Activated naive CD4-positive, alpha-beta T cell treated with anti-CD3 and anti-CD28 coated beads for 36 hours (primary cell): ENCODE measurements at places on chromosomes 12 and 14. TPM values are rescaled to one million over a fixed set of nuclear protein-coding genes. Genes with fewer than 3 reads are reported as not detected.
A peak's percentile ranks its signal among the peaks of the same experiment; 100 is the strongest.

PAPLN gene
- 1.0 TPM for total RNA-seq

DNA sequence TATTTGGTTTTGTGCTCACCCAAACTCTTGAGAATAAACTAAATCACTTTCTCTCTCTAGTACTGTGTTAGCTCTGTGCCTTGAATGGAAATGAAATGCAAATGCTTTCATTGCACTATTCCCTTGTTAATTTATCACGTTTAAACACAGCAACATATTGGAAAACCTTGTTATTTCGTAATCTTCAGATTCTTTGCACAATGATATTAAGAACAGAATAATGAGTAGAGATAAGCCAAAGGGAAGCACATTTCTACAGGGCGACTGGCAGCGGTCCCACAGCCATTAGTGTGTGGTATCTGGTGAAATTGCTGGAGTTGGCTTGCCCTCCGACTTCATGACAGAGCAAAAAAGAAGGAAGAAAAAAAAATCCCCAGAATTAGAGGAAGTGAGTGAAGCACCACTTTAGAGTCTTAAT is 166.1 kb upstream of the E2F7 start:
- H3K27ac ChIP-seq: no peak overlapping the region
- no peaks in the 10 kb centered on the region for H3K36me3 ChIP-seq
- H3K27me3 ChIP-seq: peaks cover 4% of the 10 kb centered on the region
- no peak for DNase-seq
- no peaks in the 10 kb centered on the region for H3K4me1 ChIP-seq

DNA sequence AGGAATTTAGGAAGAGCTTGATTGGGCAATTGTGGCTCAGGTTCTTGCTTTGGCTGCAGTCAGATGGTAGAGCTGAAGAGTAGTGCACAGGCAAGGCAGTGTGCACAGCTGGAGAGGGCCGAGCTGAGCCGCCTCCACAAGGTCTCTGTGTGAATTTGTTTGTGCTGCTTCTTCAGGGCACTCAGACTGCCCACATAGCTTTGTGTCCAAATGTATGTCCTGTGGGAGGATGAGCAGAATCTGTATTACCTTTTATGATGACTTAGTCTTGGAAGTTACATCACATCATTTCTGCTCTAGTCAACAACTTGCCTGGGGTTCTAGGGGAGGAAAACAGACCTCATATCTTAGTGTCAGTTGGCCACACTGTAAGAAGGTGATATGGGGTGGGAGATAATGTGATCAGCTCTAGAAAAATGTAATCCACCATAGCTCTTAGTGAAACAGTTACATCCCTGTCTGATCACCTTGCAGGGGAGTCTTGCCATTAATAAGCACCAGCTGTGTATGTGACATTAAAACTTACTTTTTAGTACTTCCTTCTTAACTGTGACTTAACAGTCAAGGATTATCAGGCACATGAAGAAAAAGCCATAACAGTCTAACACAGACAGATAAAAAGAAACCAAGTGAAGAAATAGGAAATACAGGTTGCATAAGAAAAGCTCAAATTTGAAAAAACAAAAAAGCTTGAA is 53.4 kb downstream of the RCOR1 start:
- no peaks in the 10 kb centered on the region for H3K36me3 ChIP-seq
- H3K27me3 ChIP-seq: no peaks in the 10 kb centered on the region
- DNase-seq: no peak
- H3K4me1 ChIP-seq: peaks cover 45% of the 10 kb centered on the region

GRCh38 chr12:98893126-98893674 is 248.1 kb downstream of the APAF1 start:
- H3K4me3 ChIP-seq: no peak overlapping the region
- peaks cover 55% of the 10 kb centered on the region for H3K27me3 ChIP-seq
- no peaks in the 10 kb centered on the region for H3K4me1 ChIP-seq

TAS2R50 gene
- total RNA-seq: not detected

DNA sequence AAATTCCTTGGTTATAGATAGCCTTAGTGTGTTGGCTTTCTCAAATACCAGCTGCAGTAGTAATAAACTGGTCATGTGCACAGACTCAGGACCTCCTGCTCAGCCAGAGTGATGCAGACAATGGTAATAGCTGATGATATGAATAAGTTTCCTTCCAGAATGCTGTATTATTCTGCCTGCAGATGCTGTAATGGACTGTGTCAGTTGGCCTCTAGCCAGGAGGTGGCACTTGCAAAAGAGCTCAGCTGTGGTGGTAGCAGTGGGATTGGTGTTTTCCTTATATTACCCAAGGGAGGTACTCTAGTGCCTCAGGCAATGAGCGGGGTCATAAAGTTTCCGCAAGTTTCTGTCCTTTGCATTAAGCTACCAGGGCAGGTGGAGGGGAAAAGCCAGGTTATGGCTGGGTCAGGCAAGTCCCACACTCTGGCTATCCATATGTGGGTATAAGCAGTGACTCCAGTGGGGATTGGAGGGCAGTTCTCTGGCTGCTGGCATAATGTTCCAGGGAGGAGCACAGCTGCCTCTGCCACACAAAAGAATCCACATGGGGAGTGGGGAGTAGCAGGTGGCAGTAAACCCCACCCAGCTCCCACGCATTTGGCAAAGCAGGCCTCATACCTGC is 14.0 kb upstream of the MUCL1 start:
- H3K27ac ChIP-seq: no peak overlapping the region
- H3K27me3 ChIP-seq: no peaks in the 10 kb centered on the region
- no peak for DNase-seq
- no peaks in the 10 kb centered on the region for H3K4me1 ChIP-seq
- H3K4me3 ChIP-seq: no peak overlapping the region

IL22 gene
- not detected for total RNA-seq

DNA sequence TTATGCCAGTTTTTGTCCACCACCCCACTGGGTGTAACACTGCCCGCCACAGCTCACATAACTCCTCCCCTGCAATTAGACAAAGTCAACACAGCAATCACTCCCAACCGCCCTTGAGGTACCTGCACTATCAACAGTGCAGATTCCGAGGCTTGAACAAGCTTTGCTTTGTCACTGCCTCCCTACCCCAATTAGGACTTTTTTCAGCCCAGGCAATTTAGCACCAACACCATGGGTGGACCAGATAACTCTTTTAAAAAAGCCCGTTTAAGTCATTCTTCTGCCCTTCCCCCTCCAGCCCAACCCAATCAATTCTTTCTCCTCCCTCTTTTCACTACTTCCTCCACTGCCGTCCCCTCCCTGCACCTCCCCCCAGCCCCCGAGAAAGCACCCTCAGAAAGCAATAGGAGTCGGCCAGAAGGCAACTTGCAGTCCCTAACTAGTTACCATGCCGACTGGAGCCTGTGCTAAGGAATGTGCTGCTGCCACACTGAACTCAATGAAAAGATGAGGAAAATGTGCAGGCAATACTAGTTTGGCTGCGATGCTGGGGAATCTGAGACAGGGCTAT is 45.7 kb upstream of the OTX2 start:
- H3K27ac ChIP-seq: no peak overlapping the region
- peaks cover 34% of the 10 kb centered on the region for H3K27me3 ChIP-seq
- no peaks in the 10 kb centered on the region for H3K36me3 ChIP-seq
- no peak overlapping the region for H3K4me3 ChIP-seq

GRCh38 chr14:85538636-85539035 is 8.7 kb downstream of the FLRT2 start:
- H3K36me3 ChIP-seq: no peaks in the 10 kb centered on the region
- H3K27ac ChIP-seq: no peak overlapping the region
- DNase-seq: no peak
- no peak overlapping the region for H3K4me3 ChIP-seq

LMNTD1 gene
- not detected for total RNA-seq

GRCh38 chr14:34113005-34113511 is 162.2 kb upstream of the EGLN3 start:
- no peak for DNase-seq
- H3K4me3 ChIP-seq: no peak overlapping the region
- peaks cover 5% of the 10 kb centered on the region for H3K27me3 ChIP-seq
- no peaks in the 10 kb centered on the region for H3K4me1 ChIP-seq

- H3K4me3 ChIP-seq: peak overlapping the region; percentile 93
- H3K27me3 ChIP-seq: peaks cover 32% of the 10 kb centered on the region
- DNase-seq: peak; percentile 48
Measured at GRCh38 chr14:75277008-75277814, 1.4 kb upstream of the FOS start.

GRCh38 chr12:40106655-40107054 is 774 bp upstream of the SLC2A13 start:
- no peaks in the 10 kb centered on the region for H3K36me3 ChIP-seq
- peak overlapping the region; percentile 76 for H3K4me3 ChIP-seq
- DNase-seq: no peak
- H3K27ac ChIP-seq: no peak overlapping the region

- no peak overlapping the region for H3K27ac ChIP-seq
- no peaks in the 10 kb centered on the region for H3K4me1 ChIP-seq
- no peak overlapping the region for H3K4me3 ChIP-seq
- H3K27me3 ChIP-seq: peaks cover 17% of the 10 kb centered on the region
- no peak for DNase-seq
Measured at GRCh38 chr14:100733152-100733850, 6.6 kb downstream of the DLK1 start.

GRCh38 chr14:72430457-72430856 is 463.4 kb downstream of the DPF3 start:
- no peaks in the 10 kb centered on the region for H3K4me1 ChIP-seq
- no peaks in the 10 kb centered on the region for H3K36me3 ChIP-seq
- H3K27ac ChIP-seq: no peak overlapping the region
- no peaks in the 10 kb centered on the region for H3K27me3 ChIP-seq
- DNase-seq: no peak
- H3K4me3 ChIP-seq: no peak overlapping the region

GRCh38 chr12:46222636-46223035 is 46.2 kb downstream of the SLC38A1 start:
- no peaks in the 10 kb centered on the region for H3K27me3 ChIP-seq
- H3K36me3 ChIP-seq: peaks cover 62% of the 10 kb centered on the region
- no peak for DNase-seq

NGB gene
- not detected for total RNA-seq

- no peaks in the 10 kb centered on the region for H3K36me3 ChIP-seq
- no peak overlapping the region for H3K4me3 ChIP-seq
- no peak overlapping the region for H3K27ac ChIP-seq
- H3K4me1 ChIP-seq: no peaks in the 10 kb centered on the region
- DNase-seq: no peak
- no peaks in the 10 kb centered on the region for H3K27me3 ChIP-seq
Measured at GRCh38 chr12:108886873-108887629, 7.2 kb downstream of the DAO start.

GNG2 gene
- 181 TPM for total RNA-seq

DNA sequence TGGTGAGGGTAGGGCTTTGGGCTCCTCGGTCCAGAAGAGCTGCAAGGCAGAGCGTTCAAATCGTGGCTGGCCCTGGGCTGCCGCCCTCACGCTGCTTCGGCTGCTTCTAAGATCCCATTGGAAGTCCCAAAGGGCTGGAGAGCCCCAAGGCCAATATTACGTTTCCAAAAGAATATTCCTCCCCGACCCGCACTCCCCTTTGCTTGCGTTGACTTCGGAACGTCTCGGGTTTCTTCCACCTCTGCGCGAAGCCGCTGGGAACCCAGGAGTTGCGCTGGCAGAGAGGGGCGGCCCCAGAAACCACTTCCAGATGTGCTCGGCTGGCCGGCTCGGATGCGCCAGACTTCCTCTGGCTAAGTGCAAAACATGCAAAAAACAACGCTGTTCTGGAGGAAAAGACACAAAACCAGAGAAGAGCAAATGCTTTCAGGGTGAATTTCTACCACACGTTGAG is at the start of gene GLT8D2:
TSS of gene GLT8D2 (minus strand) at position 285 of the 454 bp plus-strand sequence. CDS start 30,539 bp downstream, outside the sequence.
- peak within 1 kb of the TSS; percentile 27 for H3K4me3 ChIP-seq
- peak; percentile 12 for DNase-seq
- H3K27me3 ChIP-seq: peaks cover 41% of the 10 kb centered on the region

NXPH4 gene
- 0.79 TPM for total RNA-seq

DNA sequence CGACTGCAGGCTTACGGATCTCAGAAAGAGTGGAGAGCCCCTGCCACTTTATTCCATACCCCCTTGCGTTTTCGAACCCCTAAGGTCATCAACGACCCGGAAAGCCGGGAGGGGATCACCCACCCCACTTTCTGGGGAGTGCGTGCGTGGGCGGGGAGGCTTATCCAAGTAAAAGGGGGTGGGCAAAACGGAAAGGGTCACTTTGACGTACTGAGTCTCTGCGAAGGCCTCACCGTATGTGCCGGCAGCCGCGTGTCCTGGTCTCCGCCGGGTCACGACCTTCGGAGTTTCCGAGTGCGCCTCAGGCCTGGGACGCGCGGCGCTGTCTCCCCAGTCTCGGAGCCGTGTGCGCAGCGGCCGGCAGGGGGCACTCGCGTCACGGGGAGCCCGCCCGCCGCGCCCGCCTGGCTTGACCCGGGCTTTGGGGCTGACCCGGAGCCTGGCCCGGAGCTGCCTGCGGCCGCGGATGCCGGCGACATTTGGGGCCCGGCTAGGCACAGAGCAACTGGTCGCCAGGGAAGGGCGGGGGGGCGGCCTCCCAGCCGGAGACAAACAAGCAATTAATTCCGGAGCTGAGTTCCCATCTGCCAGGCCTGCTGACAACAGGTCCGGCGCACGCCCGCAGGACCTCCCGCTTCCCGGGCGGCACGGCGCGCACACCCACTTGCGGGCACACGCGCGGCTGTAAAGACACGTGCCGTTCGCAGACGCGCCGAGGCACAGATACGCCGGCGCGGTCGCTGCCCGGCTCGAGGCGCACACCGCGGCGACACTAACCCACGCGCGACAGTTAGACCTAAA is 890 bp upstream of the KIF26A start:
- peak; percentile 63 for DNase-seq
- H3K4me3 ChIP-seq: peak overlapping the region; percentile 19
- no peak overlapping the region for H3K27ac ChIP-seq
- peaks cover 9% of the 10 kb centered on the region for H3K4me1 ChIP-seq
- H3K27me3 ChIP-seq: peaks cover 25% of the 10 kb centered on the region
- no peaks in the 10 kb centered on the region for H3K36me3 ChIP-seq

FSCB gene
- total RNA-seq: not detected

GRCh38 chr14:32710731-32711680 is 227.7 kb upstream of the NPAS3 start:
- H3K27me3 ChIP-seq: no peaks in the 10 kb centered on the region
- peak; percentile 32 for DNase-seq
- H3K27ac ChIP-seq: no peak overlapping the region
- no peaks in the 10 kb centered on the region for H3K36me3 ChIP-seq
- no peak overlapping the region for H3K4me3 ChIP-seq

ALDH1L2 gene
- 14.3 TPM for total RNA-seq

RPGRIP1 gene
- total RNA-seq: not detected

- no peaks in the 10 kb centered on the region for H3K4me1 ChIP-seq
- H3K27ac ChIP-seq: no peak overlapping the region
- no peak for DNase-seq
- H3K4me3 ChIP-seq: no peak overlapping the region
- H3K36me3 ChIP-seq: no peaks in the 10 kb centered on the region
- H3K27me3 ChIP-seq: peaks cover 4% of the 10 kb centered on the region
Measured at GRCh38 chr12:90261283-90261682, 552.6 kb upstream of the ATP2B1 start.

GRCh38 chr12:96400631-96401075 is 414 bp upstream of the CDK17 start:
- H3K27ac ChIP-seq: peak overlapping the region; percentile 94
- no peaks in the 10 kb centered on the region for H3K27me3 ChIP-seq
- peaks cover 30% of the 10 kb centered on the region for H3K4me1 ChIP-seq
- no peak for DNase-seq
- peak overlapping the region; percentile 81 for H3K4me3 ChIP-seq

FAM181A gene
- total RNA-seq: not detected
